Stromal cell of bone marrow (primary cell): ENCODE measurements at places on chromosomes 3 and 15.

GRCh38 chr3:51384055-51384725 lies 901 bp upstream of the MANF start:
- no peak for DNase-seq

- no peak for DNase-seq
Observed at GRCh38 chr3:48468329-48468731, 21.8 kb downstream of the ATRIP start.

DNA sequence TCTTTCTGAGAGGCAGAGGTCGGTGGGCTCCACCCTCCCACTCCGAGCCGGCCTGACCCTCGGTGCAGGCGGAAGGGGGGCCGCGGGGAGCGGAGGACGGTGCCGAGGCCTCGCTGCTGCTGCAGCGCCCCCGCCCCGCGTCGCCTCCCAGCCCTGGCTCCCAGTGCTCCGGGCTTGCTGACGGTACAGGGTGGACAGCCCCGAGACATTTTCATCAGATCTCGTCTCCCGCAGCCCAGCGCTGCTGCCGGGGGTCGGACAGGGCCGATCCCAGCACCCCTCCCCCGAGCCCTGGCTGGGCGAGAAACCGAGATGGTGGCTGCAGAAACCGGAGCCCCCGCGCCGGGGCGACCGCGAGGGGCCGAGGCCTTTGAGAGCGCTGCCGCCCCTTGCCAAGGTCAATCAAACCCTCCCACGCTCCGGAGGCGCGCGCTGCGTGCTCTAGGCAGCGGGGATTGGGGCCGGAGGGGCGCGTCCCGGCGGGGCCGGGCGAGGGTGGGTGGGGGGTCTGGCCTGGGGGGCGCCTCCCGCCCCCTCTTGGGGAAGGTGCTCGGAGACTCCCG lies 42.5 kb downstream of the EPHB3 start:
- DNase-seq, result no peak

DNA sequence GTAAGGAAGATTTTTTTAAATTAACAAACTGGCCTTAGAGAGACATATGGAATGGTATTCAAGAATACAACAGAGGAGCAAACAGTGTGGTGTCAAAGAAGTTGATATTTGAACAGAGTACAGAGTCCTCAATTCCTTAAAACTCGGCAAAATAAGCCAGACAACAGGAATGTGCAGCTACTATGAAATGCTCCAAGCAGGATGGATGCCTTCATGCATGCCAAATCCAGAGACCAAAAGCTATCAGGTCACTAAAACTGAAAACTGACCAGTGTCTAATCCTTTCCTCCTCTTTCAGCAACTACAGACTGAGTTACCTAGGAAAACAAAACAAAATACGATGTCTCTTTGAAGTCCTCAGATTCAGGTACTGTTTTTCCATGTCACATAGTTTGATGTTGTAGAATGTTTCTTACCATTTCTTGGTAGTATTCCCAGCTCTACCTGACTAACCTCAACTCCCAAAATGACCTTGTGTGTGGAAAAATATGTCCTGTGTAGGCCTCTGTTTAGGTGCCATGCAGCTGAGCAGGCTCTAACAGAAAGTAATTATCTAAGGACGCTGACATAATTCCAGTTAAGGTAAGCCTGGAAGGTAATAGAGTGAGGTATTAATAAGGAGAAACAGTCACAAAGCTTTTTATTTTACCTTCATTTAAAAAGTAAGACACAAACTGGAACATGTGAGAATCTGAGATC lies 46.9 kb downstream of the TBL1XR1 start:
- no peak for DNase-seq

- DNase-seq, result no peak
Observed at GRCh38 chr3:196486263-196486662, 17.3 kb downstream of the RNF168 start.

- DNase-seq, result no peak
Observed at GRCh38 chr15:52786436-52787122, 3.6 kb downstream of the ONECUT1 start.

- DNase-seq, result no peak
Observed at GRCh38 chr3:178055939-178056338, 480.3 kb upstream of the KCNMB2 start.

- DNase-seq, result no peak
Observed at GRCh38 chr3:52978109-52978754, 67.6 kb downstream of the SFMBT1 start.

GRCh38 chr3:64694114-64694513 lies 6.3 kb upstream of the ADAMTS9 start:
- no peak for DNase-seq

- no peak for DNase-seq
Observed at GRCh38 chr3:54963641-54964040, 35.8 kb upstream of the LRTM1 start.

DNA sequence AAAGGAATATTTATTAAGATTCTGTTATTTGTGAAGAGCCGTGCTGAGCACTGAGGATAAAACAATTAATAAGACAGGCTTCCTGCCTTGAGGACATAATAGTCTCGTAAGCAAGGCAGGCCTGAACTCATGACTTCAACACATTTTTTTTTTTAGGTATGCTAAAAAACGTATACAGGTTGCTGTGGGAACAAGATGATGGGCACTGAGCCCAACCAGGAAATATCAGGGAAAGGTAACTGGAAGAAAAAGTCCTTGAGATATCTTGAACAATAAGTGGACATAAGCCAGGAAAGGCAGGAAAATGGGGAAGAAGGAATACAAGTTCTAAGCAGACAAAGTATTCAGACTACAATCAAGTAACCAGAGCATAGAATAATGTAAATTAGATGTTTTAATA lies 26.1 kb downstream of the CERS3 start:
- no peak for DNase-seq

- DNase-seq, result no peak
Observed at GRCh38 chr15:96687388-96688107, 357.0 kb downstream of the NR2F2 start.

DNA sequence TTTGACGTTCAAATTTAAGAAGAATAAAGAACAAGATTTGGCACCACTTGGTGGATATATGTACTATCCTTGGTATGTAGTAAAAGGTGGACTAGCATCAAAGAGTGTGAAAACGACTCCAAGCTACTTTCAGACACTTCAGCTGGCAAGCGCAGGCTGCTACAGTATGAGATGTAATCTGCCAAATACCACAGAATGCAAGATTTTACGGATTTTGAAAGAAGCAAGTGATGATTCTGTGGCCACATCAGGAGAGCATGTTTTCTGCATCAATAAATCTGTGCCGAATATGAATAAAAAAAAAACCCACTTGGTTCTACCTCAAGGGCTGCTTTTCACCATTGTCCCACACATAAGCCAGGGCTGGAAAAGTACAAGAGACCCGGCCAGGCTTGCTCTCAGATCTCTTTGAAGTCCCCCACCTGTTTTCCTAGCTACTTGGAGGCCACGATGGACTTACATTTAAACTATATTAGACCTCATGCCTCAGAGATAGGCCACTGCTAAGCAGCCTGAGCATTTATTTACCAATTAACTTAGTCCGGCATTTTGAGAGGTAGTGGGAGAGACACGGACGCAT lies 37.4 kb downstream of the MYO1E start:
- DNase-seq, result no peak

DNA sequence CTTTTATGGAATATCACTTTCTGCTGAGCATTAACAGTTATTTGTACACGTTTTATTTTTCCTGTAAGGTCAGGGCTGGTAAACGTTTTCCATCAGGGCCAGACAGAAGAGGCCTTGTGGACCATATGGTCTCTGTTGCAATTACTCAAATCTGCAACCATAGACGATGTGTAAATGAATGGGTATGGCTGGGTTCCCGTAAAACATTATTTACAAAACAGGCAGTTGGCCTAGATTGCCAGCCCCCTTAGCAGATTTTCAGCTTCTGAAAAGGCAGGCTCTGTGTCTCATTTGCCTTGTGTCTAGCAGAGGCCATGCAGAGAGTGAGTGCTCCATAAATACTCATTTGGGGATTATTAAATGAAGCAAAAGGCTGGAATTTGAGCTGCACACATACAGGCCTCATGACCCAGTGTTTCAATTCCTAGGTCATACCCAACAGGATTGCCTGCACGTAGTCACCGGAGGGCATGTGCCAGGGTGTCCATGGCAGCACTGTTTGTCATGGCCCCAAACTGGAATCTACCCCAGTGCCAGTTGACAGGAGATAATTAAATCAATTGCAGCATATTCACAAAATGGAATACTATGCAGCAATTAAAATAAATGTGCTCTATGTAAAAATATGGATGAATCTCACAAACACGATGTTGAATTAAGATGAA lies 51.3 kb downstream of the GPD1L start:
- DNase-seq, result no peak
